ENCODE measurements at places on chromosomes 12 and 14.
A peak's percentile ranks its signal among the peaks of the same experiment; 100 is the strongest.

DNA sequence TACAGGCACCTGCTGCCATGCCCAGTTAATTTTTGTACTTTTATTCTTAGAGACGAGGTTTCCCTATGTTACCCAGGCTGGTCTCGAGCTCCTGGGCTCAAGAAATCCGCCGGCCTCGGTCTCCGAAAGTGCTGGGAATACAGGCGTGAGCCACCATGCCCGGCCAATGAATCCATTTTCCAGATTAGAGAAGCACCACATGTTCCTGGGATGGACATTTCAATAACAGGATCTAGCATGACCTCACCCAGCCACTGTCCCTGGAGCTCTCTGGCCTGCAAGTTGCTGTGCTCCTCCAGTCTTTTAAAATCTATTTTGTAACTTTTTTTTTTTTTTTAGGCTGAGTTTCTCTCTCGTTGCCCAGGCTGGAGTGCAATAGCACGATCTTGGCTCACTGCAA lies 2.2 kb downstream of the GPR132 start:
- no peak for DNase-seq

- DNase-seq = no peak
Observed at GRCh38 chr12:5264006-5264405, 167.9 kb upstream of the NTF3 start.

GRCh38 chr14:70801836-70802235 lies 7.5 kb downstream of the MAP3K9 start:
- no peak for DNase-seq

DNA sequence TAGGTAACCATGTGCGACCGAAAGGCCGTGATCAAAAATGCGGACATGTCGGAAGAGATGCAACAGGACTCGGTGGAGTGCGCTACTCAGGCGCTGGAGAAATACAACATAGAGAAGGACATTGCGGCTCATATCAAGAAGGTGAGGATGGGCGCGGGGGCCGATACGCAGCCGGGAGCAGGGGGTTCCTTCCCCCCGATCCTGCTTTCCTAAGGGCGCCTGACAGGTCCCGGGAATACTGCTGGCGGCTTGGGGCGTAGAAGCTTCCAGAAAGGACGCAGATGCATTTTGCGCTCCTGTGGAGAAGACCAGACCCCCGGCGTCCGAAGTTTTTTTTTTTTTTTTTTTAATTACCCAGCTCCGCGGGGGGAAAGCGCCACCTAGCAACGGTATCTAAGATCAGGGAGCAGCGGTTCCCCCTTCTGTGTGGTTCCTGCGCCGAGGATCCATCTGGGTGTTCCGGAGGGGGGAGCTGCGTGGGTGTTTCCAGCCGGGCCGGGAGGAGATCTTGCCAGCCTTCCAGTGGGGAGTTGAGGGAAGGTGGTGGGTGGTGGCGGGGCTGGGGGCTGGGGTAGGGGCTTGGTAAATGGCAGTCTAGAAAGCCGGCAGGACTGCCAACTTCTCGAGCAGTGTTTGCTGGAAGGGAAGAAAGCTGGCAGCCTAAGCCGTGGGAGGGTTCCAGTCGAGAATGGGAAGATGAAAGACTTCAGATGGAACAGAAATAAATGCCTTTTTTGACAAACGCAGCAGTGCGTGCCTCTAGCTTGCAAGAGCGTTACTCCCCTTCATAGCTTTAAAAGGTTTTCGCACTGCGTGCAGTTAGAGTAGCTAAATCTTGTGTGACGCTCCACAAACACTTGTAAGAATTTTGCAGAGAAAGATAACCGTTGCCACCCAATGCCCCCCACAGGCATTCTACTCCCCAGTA lies 764 bp downstream of the DYNLL1 start:
- no peak for DNase-seq

DNA sequence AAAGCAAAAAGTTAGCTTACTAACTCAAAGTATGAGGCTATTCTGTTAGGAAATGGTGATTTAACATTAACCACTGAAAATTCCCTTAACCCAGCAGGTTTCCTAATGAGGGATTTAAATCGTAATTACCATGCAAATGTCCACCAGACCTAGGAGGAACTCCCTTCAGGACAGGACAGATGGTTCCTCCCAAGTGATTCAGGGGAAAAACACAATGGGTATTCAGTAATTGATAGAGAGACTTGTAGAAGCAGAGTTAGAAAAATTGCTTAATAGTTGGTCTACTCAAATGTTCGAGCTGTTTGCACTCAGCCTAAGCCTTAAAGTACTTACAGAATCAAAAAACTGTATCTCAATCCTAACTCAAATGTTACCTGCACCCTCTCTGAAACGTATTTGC lies 21.6 kb downstream of the RERGL start:
- no peak for DNase-seq

- peak; percentile 89 for DNase-seq
Observed at GRCh38 chr12:89179983-89180382, 172.3 kb downstream of the DUSP6 start.

GRCh38 chr14:104968541-104969401 lies 9.4 kb downstream of the AHNAK2 start:
- DNase-seq = peak; percentile 47

GRCh38 chr12:57105011-57105753 lies 6.0 kb downstream of the STAT6 start:
- DNase-seq = no peak

DNA sequence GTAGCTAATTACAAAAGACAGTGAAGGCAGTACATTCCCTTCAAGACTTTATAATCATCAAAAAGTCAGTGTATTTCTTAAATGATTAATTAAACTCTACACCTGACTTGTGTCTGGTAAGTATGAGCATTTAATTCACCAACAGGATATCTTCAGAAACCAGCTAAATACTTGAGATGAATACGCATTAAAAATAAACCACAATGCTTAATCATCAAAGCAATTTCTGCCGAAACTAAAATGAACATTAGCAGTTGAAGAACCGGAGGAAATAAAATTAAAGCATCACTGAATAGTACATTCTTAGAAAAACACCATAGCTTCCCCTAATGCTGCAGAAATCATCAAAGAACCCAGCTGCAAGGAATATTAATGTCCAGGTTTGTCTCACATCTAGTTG lies 32.7 kb downstream of the SLC25A21 start:
- DNase-seq = no peak

DNA sequence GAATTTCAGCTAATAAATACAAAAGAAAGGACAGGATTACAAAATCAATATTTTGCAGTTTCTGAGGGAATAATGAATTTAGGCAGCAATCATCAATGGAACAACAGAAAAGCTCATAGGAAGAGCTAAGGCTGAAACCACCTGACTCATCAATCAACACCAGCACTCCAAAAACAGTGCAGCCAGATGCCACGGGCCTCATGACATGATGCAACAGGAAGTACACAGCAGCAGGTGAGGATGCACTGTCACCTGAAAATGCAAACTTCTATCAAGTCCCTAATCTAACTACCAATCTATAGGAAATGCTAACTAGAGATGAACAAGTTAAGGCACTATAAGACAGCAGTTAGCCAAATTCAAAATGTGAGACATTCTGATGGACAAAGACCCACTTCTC lies 21.7 kb downstream of the GNS start:
- no peak for DNase-seq

GRCh38 chr12:14775636-14775980 lies 27.7 kb downstream of the WBP11 start:
- peak; percentile 2 for DNase-seq

GRCh38 chr12:79732638-79733037 lies 41.9 kb upstream of the PAWR start:
- DNase-seq = no peak

GRCh38 chr14:54186821-54187763 lies 209.7 kb upstream of the CDKN3 start:
- no peak for DNase-seq

DNA sequence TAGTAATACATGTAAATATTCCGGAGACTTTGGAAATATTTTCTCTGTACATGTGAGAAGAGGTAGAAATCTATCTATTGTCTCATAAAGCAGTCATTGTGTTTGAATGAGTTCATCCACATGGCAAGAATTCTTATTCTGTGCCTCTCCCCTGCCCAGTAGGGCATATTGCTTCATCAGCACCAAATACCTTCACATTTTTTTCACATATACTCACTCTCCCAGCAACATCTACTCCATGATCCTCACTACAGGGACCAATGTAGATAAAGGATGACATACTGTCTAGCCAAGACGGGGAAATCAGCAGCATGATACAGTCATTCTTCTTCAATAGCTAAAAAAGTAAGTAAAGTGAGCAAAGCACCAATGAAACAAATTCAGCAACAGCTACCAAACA lies 1.3 kb upstream of the TAS2R14 start:
- DNase-seq = no peak

DNA sequence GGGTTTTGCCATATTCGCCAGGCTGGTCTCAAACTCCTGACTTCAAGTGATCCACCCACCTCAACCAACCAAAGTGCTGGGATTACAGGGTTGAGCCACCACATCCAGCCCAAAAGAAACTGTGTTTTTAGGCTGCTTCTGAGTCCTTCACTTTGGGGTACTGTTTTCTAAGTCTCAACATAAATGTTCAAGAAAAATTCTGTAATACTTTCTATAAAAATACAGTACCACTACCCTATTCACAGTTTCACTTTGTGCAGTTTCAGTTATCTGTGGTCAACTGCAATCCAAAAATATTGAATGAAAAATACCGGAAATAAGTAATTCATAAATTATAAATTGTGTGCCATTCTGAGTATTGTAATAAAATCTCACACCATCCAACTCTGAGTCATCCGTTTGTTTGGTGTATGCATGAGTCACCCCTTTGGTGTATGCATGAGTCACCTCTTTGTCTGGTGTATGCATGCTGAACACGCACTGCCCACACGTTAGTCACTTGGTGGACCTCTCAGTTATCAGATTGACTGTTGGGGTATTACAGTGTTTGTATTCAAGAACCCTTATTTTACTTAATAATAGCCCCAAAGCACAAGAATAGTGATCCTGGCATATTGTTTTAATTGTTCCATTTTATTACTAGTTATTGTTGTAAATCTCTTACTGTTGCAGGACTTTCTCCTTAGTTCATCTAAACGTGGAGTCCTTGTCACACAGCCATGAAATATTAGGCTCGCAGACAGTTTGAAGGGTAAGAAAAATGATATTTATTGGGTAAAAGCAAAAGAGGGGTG lies 190.2 kb downstream of the FSCB start:
- DNase-seq = peak; percentile 85

DNA sequence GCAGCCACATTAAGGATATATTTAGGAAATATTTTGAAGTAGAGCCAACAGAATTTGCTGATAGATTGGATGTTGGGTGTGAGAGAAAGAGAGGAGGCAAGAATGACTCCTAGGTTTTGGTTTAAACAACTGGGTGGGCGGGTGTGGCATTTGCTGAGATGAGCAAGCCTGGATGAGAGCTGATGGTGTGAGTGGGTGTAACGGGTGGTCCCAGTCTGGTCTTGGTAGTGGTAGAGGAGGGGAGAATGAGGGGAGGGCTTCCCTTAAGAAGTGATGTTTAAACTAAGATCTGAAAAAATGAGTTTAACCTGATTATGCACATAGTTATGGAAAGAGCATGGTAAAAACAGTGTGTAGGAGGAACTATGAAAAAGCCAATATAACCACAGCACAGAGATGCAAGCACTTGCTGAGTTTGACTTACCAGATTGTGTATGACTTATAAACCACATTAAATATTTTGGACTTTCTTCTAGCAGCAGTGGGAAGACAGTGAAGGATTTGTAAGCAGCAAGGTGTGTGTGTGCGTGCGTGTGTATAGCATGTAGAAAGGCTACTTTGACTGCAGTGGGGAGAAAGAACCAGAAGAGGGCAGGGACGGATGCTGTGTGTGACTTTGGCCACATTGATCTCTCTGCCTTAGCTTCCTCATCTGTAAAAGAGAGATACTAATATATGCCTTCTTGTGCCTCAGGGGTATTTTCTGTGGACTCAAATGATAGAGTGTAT lies 139.7 kb downstream of the PRIMA1 start:
- peak; percentile 11 for DNase-seq

DNA sequence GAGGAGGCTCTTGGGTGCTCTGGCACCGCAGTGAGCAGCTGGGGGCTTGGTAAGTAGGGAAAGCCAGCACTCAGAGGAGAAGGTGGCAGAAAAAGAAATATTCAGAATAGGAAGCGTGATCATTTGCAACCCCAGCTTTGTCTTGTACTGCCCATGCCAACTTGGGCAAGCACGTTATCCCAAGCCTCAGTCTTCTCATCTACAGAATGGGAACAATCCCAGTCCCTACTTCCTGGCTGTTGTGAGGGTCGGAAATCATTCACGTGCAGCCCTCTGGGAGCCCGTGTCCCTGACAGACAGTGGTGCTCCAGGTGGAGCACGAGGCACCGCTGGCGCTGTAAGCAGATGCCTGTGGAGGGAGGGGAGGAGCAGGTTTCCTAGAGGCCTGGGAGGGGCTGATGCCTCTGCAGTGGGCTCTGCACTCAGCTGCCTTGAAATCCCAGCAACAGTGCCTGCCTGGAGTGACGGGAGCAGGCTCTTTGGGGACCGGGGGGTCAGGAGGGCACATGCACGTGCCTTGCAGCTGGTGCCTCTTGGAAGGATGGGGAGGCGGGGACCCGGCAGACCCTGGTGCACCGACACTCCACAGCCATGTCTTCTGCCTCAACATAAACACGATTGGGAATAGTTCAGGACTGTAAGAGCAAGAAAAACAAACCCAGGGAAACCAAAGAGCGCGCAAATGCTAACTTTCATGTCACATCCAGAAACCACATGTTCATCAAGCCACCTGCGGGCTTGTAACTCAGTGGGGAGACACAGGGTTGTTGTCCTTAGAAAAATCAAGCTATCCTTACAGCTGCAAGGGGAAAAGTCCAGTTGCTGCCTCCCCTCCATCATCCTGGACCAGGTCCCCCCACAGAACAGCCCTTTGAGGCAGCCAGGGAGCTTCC lies 86.5 kb upstream of the DIO3 start:
- no peak for DNase-seq

DNA sequence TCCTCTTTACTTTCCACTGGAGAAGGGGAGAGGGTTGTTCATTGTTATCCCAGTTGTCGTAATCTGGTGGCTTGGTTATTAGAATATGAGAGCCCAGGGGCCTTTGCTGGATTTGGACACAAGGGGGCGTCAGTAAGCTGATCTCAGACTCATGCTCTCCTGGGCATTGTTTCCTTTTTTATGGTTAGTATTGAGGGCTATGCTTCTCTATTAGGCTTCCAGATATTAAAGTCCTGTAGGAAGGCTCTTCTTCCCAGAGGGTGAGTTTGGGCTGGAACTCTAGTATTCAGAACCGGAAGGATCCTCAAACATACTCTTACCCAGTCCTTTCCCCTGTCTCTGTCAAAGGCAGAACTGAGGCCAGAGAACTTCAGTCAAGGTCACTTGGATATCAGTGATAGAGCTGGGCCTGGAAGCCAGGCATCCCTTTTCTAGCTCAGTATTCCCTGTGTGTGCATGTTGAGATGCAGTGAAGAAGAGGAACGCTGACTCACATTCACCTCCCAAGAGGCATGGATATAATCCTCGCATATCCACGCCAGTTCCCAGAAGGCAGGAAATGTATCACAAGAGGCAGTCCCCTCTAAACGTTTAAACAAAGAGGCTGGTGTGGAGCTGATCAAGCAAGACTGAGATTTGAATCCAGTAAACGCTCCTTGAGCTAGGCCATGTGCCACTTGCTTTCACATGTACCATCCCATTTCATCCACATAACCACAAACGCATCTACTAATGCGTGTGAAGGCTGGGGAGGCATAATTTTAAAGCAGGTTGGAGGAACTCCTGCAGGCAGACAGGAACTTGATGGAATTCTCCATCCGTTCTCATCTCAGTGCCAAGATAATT lies 41.6 kb downstream of the UBE3B start:
- peak; percentile 59 for DNase-seq

- DNase-seq = no peak
Observed at GRCh38 chr12:110279566-110280375, 1.3 kb upstream of the ATP2A2 start.

GRCh38 chr12:26044007-26044394 lies 80.8 kb downstream of the BHLHE41 start:
- no peak for DNase-seq
